ENCODE measurements at places on chromosomes 1 and 21.

DNA sequence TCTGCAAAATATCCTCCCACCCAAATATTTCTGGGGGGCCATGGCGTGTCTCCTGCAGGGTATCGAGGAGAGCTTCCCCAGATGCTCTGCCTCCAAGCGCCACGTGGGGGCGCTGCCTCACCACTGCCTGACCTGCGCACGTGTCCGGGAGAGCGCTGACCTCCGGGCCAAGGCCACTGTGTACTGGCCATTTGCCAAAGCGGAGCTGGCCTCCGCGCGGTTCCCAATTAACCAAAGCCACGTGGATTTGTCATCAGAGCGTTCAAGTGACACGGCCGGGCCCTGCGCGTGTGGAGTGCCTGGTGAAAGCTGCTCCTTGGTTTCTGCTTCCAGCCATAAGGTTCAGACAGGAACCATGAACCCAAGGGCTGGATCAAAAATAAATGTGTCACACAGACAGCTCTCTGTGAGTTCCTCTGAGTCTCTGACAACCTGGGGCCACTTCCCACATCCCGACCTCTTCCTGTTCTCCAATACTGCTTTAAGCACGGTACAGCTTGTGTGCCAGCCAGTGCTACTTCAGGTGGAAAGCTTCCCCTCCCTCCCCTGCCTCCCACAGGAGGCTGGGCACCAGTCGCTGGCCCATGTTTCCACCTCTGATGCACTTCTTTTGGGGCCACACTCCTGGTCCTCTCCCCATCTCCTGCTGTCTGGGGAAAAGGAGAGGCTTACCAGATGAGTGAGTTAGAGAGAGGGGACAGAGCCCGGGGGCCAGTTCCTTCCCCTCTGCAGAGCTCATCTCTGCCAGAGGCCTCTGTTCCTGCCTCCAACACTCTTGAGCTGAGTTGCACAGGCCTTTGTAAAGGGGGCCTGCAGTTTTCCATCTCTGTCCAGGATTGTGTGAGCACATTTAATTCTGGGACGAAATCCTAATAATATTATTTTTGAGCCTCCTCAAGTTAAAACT, 26.1 kb downstream of the ZP4 start:
- no peak for DNase-seq

DNA sequence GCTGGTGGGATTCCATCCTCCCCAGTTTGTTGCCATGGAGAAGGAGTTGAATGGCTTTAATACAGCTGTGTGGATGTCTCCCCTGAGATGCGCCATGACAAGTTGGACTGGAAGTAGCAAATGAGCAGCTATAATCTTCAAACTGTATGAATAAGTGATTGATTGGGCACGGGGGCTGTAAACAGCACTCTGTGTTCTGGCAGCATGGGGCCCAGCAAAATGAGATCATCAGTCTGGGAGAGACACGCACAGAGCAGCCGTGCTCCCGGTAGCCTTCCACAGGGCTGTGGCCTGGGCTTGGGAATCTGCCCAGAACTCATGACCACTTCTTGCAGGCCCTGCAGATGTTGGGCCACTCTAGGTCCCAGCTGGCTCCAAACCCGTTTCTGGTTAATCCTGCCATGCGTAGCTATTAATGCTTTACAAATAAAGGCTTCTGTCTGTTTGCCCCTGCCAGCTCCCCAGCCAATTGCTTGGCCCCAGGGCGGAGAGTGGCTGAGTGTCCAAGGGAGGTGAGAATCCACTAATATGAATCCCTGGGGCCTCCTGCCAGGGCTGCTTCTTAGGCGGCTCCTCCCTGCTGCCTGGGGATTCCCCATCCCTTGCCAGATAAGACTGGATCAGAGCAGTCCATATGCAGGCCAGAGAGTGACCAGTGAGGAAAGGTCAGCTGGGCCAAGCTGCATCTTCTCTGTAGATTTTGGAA, 642.9 kb downstream of the AJAP1 start:
- no peak for DNase-seq

DNA sequence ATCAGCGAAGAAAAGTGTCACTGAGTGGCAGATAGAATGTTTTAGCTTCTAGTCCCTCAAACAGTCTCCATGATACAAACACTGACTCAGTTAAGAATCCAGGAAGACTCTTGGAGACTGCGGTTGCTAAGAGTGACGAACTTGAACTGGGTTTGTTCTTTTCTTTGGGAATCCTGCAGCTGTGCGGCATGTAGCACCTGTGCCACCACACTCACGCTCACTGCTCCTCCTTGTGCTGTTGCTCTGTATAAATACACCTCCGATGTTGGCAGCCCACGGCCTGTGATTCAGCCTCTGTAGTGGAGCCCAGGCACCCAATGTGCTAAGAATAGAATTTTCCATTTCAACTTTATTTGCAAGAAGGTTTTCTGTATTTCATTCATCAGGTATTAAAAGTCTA, 5.5 kb upstream of the PPIE start:
- DNase-seq = no peak

DNA sequence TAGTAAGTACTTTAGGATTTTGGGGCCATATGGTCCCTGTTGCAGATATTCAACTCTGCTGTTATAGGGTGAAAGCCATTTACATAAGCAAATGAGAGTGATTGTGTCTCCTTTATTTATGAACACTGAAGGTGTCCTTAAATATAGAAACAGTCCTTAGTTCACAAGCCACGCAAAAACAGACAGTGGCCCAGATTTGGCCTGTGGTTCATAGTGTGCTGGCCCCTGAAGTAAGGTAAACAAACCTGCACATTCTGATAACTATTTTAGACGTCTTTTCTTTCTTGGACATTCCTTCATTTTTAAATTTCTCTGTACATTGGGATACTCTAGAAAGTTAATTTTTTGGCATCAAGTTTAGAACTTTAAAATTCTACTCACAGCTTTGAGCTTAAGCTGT, 23.5 kb downstream of the RAP1A start:
- no peak for DNase-seq

DNA sequence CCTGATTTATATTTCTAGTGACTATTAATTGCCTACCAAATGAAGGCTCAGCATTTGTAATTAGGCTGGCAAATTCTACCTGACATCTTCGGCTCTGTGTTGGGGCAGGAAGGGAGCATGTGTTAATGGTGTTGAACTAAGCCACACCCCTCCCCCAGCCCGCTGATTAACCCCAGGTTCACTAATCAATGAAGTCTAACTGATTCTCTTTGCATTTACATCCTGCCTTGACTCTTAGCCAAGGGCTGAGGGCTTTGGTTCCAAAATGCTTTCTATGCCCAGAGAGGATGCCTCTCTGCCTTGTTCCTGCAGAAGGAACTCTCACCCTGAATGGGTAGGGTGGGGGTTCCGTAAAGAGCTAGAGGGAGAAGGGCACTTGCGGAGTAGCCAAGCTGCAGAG, 393.1 kb downstream of the CAMTA1 start:
- DNase-seq = no peak

DNA sequence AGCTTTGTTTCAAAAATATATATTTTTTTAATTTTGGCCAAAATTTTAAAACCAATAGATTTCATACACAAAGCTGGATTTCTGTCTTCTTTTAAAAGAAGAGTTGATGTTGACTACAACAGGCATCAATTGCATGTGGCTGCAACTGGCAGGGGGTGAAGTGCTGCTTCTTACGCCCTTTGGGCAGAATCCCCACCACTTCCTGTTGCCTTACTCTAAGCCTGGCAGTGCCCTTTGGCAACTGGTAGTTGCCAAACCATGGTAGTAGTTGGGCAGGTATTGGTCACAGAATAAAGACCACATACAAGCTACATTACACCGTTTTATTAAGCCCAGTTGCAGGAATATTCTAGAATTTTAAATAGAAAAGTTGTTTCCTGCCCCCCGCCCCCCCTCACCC, 17.0 kb downstream of the LAMC2 start:
- DNase-seq = no peak

- no peak for DNase-seq
Measured at GRCh38 chr21:27813344-27813743, 846.5 kb upstream of the ADAMTS5 start.

- DNase-seq = no peak
Measured at GRCh38 chr1:64574301-64574700, 104.4 kb downstream of the CACHD1 start.

DNA sequence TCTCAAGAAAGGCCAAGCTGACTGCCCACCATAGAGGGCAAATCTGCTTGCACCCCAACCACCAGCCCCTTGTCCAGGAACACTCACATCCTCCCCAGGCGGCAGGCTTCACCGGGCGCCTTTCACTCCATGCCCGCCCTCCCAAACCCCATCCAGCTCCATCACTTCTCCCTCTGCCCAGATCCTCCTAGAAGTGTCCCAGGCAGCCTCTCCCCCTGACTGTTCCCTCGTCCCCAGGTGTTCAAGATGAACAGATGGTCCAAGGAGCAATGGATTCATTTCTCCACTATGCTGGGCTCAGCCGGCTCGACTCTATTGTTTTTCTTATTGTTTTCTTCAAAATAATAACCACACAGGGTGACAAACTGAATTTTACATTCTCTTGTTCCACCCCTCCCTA, 22.1 kb downstream of the S100A6 start:
- DNase-seq = no peak

DNA sequence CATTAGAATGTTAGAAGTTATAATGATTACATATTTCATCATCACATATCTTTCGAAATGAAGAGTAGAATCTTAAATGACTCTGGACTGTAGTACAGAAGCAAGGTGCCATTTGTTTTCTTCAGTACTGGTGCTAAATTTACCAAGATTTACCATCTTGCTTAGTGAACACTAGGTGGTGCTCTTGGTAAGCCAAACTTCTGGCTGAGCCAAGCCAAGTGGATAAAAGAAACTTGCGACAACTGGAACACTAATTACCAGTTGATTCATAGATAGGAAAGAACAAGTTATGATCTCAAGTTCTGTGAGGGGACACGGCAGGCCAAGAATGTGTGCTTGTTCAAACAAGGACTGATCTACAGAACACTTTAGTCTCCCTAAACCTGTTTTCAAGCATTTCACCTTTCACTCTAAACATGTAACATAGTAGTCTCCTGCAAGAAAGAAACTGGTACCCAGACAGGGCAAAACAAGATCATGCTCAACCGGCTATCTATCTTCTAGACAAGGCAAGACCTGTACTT, 19.8 kb downstream of the SPRTN start:
- DNase-seq = no peak

DNA sequence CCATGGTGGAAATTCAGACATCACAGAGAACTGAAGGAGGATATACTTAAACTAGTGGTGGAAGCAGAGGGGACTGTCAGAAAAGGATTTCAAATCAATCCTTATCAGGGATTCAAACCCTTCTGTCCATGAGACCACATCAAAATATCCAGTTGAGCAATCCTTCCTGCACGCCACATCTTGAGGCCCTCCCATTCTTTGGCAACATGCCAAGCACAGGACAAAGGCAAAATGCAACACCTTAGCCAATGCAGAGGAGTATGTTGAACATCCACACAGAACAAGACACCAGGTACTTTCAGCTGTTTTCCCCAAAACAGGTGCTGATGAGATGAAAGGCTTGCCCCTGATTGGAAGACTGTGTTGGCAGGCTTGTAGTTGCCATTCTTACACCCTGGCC, 81.8 kb upstream of the PLXNA2 start:
- DNase-seq = no peak

DNA sequence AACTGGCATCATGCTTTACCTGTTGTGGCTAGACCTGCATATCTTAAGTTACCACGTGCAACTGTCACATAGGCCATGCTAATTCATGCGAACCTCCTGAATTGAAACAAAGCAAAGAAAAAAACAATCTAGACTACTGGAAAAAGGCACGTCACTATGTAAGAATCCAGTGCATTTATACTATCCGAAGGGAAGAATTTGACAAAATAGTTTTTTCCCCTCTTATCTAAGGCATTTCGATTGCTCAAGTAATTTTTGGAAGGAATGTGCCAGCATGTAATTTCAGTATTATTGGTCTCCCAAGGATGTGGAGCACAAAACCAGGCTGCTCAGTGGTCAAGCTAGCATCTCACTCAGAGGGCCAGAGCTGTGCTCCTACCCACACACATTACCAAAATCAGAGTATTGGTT, 31.5 kb upstream of the C1orf198 start:
- DNase-seq = no peak

GRCh38 chr1:208433086-208433485, 188.9 kb upstream of the PLXNA2 start:
- no peak for DNase-seq

DNA sequence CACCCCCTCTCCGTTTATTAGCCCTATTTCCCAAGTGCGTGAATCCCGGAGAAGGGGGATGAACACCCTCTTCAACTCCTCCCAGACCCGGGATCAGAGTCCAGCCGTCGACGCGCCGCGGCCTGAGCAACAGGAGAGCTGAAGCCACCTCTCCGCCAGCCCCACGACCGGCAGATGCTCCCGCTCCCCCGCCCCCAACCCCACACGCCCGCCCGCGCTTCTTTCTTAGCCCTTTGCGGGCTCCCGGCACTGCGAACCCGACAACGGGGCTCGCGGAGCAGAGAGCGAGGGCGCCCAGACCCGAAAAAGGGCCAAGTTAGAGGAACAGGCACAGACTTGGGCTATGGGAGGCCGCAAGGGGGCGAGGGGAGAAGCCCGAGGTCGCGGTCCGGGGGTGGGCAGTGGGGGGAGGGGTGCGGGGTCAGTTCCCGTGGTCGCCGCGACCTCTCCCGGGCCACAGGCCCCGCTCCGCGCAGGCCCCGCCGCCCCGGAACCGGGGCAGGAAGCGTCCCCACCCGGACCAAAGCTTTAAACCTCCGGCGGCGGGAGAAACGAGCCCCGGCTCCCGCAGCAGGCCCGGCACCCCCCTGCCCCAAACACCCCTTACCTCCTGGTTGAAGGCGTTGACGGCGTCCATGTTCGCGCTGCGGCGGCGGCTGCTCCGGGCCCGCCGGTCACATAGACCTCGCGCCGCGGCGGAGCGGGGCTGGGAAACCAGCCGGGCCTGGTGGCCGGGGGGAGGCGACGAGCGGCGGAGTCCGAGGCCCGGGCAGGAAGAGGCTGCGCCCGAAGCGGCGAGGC, 662 bp downstream of the SCAF4 start:
- peak; percentile 29 for DNase-seq

DNA sequence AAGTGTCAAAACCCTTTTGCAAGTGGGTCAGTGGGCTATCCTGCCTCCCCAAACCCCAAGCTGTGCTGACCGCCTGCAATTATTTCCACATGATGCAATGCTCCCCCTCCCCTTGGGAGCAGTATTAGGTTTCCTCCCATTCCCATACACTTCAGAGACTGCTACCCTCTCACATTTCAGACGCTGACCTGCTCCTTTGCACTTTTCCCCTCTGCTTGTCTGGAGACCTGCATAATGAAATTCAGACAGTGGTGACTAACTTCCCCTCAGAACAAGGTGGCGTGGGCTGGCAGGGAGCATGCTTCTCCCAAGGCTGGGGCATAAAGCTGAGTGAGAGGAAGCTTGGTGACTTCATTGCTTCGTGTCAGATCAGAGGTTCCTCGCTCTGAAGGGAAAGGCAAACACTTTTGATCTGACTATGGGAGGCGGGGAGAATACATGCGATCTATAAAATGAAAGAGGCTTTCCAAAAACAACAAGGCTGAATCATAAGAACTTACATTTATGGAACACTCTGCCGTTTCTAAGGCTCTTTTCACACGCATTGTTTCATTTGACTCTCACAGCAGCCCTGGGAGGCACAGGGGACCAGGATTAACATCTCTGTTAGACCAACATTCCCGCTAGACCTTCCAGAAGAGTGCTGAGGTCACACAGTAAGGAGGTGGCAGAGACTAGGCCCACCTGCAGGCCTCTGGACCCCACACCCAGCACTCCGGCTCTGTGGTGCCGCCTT, 27.5 kb upstream of the ROR1 start:
- no peak for DNase-seq

GRCh38 chr1:239952348-239953308, 139.1 kb upstream of the FMN2 start:
- no peak for DNase-seq

- DNase-seq = no peak
Measured at GRCh38 chr1:50693829-50694228, 266.2 kb downstream of the FAF1 start.

- DNase-seq = no peak
Measured at GRCh38 chr1:233661376-233662159, 47.7 kb downstream of the KCNK1 start.

All from stimulated activated CD8-positive, alpha-beta memory T cell treated with anti-CD3 and anti-CD28 coated beads, Interleukin-4, amount 100 ng/mL, for 4 hours (primary cell).